ENCODE measurements at places on chromosomes 13 and 19. TPM values are rescaled to one million over a fixed set of nuclear protein-coding genes. Genes with fewer than 3 reads are reported as not detected.
A peak's percentile ranks its signal among the peaks of the same experiment; 100 is the strongest.

ZNF888 gene
- 15.3 TPM for total RNA-seq

LACC1 gene
- 5.3 TPM for total RNA-seq

ENOX1 gene
- total RNA-seq: not detected

PCDH20 gene
- not detected for total RNA-seq

ZNF543 gene
- 16.7 TPM for total RNA-seq

CYP4F8 gene
- total RNA-seq: not detected

ATP4A gene
- not detected for total RNA-seq

NAPSA gene
- 3.5 TPM for total RNA-seq

RNF113B gene
- not detected for total RNA-seq

KLK4 gene
- 0.52 TPM for total RNA-seq

PRR36 gene
- not detected for total RNA-seq

SHISA7 gene
- total RNA-seq: not detected

LSM7 gene
- total RNA-seq: 201 TPM

CEACAM6 gene
- total RNA-seq: not detected

PLVAP gene
- not detected for total RNA-seq

TMEM145 gene
- not detected for total RNA-seq

ZNF682 gene
- total RNA-seq: 11.3 TPM

GRCh38 chr13:101258071-101258470, 158.2 kb downstream of the NALCN start:
- no peak for DNase-seq

GRCh38 chr19:6241680-6242377, 37.9 kb downstream of the MLLT1 start:
- DNase-seq: no peak

- DNase-seq: no peak
Measured at GRCh38 chr13:110206185-110206584, 100.8 kb downstream of the COL4A1 start.

GRCh38 chr19:11538232-11539036, at the start of gene CNN1:
Gene CNN1, plus strand, starts transcription at chr19:11538851. Its CDS starts 77 bp downstream, at chr19:11538928.
- no peak for DNase-seq

DNA sequence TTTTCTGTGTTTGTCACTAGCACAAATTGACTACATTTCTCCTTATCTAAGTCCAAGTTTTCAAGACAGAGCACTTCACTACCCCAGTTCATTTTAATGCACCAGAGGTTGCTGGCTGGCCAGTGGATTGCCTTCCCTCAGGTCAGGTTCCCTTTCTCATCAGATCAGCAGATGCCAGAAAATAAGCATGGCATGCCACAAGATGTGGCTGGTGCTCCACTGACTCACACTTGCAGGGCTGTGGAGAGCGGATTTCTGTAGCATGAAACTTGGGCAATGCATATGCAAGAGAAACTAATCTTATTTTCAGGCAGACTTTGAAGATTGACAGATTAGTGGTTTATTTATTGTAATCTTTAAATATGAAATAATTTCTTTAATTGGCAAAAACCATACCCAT, 79.5 kb downstream of the RUBCNL start:
- no peak for DNase-seq

DNA sequence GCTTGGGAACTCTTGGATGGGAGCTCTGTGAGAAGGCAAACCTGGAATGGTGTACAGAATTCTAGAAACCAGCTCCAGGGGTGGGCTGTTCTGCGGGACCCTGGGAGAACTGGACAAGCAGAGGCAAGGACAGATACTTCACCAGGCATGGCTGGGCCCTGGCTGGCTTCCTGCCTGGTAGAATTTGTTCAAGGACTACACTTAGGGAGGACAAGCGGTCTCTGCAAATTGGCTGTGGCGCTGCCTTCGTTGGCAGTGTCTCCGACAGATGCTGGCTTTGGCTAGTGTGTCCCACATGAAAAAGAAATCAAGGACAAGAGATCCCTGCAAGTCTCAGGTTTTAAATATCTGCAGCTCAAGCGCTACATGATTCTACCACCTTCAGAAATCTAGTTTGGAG, 12.4 kb downstream of the CEBPG start:
- no peak for DNase-seq

- no peak for DNase-seq
Measured at GRCh38 chr13:33262062-33262487, 23.5 kb downstream of the STARD13 start.

DNA sequence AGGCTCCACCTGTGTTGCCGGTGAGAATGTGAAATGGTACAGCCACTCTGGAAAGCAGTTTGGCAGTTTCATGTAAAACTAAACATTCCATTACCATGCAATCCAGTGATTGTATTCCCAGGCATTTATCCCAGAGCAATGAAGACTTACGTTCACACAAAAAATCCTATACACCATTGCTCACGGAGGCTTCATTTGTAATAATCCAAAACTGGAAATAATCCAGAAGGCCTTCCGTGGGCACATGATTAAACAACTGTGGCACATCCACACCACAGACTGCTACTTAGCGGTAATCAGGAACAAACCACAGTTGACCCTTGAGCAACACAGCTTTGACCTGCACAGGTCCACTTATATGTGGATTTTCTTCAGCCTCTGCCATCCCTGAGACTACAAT, 339.7 kb downstream of the MTUS2 start:
- DNase-seq: no peak

- DNase-seq: no peak
Measured at GRCh38 chr13:21879263-21879914, 208.5 kb downstream of the FGF9 start.

DNA sequence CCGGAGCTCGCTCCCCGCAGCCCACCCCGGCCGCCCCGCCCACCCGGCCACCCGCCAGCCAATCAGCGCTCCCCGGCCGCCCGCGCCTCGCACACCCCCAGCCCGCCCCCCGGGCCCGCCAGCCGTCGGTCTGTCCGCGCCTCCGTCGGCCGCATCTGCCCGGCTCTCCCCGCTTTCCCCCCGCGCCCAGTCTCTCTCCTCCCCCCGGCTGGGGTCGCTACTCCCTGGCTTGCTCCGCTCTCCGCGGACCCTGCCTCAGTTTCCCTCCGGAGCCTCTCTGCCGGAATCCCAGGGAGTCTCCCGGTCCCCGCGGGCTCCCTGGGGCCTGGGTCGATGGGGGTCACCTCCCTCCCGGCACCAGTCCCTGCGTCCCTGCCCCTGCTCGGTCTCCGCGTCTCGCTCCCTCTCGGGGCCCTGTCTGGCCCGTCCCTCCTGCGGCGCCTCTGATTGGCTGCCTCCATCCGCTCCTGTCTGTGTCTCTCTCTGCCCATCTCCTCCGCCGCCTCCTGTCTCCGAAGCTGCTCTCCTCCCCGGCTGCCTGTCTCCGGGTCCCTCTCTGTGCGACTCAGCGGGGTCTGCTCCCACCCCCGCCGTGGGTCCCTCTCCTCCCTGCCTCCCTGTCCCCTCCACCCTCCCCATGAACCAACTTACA, 484 bp downstream of the IL11 start:
- DNase-seq: peak; percentile 52

DNA sequence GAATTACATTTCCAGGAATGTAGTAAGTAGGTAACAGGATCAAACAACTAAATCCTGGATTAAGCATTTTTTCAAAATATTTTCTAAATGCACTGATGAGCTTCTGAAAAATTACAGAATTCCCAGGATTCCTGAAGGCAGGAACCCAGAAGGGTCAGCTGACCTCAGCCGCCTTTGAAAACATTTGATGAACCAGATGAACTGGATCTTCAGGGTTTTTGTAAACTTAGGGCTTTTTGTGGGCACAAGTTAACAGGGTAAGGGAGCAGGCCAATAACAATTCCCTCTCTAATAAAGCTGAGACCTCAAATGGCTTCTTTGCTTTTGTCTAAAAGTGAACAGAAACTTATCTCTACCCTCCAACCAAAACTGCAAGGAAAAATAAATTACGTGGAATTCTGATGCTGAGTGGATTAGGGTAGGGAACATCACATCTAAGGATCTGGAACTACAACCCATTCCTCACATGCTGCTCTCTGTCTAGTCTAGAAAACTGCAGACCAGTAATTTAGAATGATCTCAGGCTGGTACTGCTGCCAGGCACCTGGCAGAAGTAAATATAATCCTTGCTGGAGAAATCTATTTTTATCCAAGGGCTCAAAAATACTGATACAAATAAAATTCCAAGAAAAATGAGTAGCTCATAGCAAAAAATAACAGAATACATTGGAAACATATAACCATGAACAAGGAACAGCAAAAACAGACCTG, 48.2 kb upstream of the N4BP2L1 start:
- no peak for DNase-seq

DNA sequence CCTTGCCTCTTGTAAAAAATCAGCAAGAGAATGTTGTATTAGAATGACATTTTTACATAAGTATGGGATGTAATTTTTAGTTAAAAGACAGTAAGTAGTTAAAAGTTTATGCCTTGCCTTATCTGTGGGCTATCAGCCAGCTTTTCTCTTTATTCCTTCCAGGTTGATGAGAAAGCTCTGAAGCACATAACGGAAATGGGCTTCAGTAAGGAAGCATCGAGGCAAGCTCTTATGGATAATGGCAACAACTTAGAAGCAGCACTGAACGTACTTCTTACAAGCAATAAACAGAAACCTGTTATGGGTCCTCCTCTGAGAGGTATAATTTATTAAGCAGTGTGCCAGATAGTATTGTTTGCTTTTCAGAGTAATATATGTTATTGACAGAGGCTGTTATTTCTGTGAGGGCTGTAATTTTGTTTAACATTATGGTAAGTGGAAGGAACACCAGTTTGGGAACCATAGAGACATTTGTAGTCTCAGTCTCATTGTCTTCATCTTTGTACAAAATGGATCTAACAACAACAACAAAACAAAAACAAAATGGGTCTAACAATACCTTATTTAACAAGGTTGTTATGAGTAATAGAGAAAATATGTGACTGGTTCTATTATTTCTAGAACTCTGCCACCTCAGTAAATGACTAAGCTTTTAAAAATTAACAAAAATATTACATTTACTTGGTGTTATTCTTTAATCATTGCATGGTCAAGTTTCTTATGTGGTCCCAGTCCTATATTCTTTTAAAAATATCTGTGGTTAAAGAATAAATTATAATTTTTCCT, 112.8 kb downstream of the TDRD3 start:
- no peak for DNase-seq

GRCh38 chr19:42270346-42271044, 1.4 kb downstream of the CIC start:
- peak; percentile 75 for DNase-seq

DNA sequence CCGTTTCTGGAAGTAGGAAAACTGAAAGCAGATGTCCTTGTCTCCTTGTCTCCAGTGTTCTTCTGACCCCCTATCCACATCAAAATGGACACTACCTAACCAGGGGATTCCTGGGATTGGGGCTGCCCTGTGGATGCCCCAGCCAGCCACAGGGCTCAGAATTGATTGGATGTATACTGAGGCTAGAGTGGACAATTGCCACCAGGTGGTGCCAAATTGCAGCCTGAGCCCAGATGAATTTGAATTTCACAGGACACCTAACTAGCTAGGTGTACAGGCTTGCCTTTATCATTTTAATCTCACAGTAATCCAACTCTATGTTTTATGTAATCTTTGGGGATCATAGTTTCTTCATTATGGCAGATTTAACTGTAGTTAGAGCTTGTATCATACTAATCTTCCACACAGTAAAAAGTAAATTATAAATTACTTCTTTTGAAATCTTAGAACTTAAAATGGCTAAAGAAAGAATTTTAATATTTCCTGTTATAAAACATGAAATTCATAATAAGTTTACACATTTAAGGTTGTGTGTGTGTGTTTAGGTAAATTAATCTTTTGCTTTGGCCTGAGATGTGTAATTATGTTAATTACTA, 58.0 kb downstream of the PIBF1 start:
- peak; percentile 32 for DNase-seq

DNA sequence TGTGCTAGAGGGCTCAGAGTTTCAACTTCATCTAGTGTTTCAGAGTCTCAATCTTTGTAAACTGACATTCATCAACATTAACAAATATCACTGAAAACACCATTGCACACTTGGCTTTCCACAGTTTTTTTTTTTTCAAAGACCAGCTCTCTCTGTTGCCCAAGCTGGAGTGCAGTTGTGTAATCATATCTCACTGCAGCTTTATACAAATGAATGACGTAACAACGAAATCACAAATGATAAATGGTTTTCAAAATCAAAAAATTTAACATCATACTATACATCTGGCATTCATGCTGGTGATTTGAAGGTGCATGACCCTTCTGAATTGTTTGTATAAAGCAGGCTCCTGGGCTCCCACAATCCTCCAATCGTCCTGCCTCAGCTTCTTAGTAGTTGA, 248.0 kb upstream of the TMTC4 start:
- DNase-seq: no peak

GRCh38 chr13:23619068-23619855, 49.0 kb downstream of the TNFRSF19 start:
- no peak for DNase-seq

DNA sequence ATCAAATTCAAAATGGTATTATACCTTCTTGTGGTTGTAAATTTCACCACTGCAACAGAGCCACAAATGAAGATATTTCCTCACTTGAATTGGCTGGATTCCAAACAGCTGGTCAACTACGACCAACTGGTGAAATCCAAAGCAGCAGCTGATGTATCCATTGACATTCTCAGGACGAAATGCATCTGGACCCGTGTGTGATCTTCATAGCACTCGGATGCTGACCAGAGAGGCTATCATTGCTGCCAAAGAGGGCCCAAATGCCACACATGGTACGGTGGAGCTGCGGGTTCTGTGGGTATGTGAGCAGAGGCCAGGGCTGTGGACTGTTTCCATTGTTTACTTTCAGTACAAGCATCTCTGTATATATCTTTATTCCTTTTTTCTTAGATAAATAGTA, 25.6 kb upstream of the PCCA start:
- no peak for DNase-seq

DNA sequence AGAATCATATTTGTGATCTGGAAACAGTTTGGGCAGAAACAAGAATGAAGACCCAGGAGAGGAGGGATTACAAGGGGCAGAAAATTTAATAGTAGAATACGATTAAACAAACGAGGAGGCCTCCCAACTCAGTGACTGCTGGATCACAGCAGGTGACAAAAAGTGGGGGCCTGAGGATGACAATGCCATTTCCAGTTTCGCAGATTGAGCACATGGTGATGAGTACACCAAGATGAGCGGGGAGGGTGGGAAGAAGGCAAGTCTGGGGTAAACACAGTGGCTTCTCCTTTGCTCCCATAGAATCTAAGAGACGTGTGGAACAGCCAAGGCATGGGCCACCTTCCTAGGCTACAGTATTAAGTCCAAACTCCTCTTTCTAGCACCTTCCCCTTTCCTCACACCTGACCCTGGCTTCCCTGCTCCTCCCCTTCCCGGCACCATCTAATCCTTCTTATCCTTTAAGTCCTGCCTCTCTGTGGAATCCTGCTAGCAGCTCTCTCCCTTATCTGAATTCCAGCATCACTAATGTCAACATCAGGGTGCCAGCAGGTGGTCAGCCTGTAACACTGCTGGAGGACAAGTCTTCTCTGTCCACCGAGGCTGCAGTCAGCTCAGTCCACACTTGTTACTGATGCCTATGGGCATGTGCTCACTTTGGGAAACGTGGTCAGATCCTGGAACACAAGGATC, 13.5 kb downstream of the ATP7B start:
- DNase-seq: no peak

DNA sequence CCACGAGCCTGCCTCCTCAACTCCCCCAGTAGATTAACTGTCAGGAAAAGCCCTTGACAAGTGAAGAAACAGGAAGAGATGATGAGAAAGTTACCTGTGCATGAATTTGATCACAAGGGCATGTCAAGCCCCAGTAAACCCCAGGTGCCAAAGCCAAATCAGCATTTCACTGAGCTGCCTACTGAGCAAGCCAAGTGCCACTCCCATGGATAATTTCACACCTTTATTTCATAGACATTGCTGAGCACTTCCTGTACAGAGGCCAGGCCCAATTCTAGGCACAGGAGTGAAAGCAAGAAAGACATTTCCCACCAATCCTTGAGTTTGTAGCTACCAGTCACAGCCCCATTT, 2.4 kb downstream of the GADD45GIP1 start:
- DNase-seq: peak; percentile 47
